ENCODE measurements at places on chromosomes 2 and 18.
A peak's percentile ranks its signal among the peaks of the same experiment; 100 is the strongest.

DNA sequence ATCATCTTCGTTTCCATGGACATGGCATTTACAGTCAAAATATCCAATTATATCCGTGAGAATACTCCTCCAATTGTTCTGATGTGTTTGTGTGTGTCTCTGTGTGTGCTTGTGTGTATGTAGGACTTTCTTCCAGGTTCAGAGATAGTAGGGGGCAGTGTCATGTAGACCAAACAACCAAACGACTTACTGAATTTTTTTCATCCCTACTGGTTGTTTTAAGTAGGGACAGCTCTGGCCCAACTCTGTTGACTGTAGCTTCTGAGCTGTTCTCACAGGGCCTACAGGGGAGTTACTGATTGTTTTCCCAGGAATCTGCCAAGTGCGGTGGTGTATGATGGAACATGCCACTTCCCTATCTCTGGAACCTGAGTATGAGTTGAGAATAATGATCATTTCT, 69.6 kb downstream of the ETAA1 start:
- DNase-seq: no peak

DNA sequence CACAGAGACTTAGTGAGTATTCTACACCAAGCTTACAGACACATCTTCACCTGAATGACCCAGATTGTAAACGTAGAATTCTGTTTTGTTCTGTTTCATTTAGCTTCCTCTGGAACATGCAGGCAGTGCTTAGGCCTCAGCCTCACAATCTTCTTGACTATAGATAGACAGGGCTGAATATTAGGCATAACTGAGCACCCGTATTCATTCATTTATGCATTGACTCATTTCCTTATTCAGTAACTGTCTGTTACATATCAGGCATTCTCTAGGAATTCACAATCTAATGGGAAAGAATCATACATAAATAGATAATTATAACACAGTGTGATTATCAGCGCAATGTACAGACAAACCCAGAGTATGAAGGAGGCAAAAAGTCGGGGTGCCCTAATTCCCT, 124.9 kb upstream of the ETAA1 start:
- DNase-seq: no peak

DNA sequence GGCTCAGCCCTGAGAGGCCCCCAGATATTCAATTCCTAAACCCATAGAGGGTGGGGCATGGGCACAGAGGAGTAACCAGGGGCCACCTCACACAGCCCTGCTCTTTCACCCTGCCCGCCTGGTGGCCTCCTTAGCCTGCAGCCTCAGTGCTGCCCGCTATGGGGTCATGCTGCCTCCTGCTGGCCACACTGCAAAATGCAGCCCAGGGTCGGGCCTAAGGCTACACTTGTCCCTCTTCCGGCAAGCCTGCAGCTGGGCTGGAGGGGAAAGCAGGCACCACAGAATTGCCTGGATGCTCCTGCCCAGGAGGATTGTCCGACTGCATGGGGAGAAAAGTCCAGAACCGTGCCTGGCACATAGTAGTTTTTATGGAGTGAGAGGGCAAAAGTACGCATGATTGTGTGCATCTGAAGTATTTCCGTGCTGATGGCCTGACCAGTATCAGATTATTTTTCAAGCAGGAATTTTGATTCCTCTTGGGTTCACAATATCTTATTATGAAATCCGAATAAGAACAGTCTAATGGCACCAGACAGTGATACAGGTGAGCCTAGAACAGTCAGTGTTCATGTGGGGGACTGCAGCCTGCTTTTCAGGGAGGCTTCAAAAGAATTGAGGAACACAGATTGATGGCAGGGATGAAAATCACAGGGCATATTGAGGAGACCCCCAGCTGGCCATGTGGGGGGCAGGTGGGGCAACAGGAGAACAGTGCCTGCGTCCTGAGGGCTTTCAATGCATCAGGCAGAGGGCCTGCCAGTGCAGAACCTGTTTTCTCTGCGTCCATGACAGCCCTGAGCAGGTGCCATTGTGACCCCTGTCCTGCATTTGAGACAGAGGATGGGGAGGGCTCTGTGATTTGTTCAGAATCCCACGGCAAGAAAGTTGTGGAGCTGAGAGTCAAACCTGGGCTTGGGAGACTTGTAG, 51.2 kb upstream of the ALPP start:
- peak; percentile 84 for DNase-seq

DNA sequence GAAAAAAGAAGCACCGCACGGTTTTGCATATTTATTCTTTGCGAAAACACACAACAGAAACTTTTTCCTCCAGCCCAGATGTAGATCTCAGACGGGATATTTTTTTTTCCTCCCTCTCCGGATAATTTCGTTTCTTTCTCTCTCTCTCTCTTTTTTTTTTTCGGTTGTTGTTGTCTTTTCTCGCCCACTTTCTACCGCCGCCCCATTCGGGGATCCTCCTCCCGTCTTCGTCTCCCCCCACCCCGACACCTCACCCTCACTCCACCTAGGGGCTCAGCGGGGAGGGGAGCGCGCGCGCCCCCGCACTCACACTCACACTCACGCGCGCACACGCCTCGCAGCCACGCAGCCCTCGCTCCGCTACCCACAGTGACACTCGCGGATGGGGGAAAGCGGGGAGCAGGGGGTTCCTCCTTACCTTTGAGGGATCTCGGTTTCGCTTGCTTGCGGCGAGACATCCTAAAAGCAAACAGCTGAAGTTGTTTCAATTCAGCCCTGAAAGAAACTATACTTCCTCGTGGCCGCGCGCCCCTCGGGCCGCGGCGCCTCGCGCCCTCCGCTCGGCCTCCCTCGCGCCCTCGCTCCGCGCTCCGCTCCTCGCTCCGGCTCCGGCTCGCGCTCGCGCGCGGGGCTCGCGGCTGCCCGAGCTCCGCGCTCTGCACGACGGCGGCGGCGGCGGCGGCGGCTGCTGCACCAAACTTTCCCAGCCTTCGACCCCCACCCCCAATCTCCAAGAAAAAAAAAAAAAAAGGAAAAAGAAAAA, 1.3 kb downstream of the ZNF521 start:
- peak; percentile 5 for DNase-seq

DNA sequence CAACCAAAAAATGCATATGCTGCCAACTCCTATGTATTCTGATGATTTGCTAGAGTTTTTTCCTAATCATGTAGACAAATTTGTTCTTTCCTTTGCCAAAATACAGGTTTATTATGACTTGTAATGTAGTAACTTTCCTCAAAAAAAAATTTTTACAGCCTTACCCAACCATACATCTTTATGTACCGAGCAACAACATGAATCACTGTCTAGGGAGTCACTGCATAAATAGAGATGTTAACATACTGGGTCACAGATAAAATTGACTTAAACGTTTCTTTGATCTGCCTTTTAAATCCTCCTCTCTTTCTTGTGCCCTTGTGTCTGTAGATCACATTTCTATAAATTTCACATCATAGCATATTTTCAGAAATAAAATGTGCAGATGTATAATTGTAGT, 143.6 kb downstream of the MBD2 start:
- DNase-seq: no peak

DNA sequence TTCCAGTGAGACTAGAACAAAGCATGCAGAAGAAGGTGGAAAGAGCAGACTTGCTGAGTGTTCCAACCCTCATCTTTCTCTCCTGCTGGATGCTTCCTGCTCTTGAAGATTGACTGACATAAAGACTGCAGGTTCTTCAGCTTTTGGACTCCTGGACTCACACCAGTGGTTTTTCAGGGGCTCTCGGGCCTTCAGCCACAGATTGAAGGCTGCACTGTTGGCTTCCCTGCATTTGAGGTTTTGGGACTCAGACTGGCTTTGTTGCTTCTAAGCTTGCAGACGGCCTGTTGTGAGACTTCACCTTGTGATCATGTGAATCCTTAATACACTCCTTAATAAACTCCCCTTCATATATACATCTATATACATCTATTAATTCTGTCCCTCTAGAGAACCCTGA, 20.4 kb downstream of the VRK2 start:
- no peak for DNase-seq
